ENCODE measurements at places on chromosomes 2 and 18. TPM values are rescaled to one million over a fixed set of nuclear protein-coding genes. Genes with fewer than 3 reads are reported as not detected.

GRCh38 chr18:8516371-8517250, 92.6 kb upstream of the RAB12 start:
- DNase-seq = no peak

The CYP26B1 gene
- 2.1 TPM for total RNA-seq

DNA sequence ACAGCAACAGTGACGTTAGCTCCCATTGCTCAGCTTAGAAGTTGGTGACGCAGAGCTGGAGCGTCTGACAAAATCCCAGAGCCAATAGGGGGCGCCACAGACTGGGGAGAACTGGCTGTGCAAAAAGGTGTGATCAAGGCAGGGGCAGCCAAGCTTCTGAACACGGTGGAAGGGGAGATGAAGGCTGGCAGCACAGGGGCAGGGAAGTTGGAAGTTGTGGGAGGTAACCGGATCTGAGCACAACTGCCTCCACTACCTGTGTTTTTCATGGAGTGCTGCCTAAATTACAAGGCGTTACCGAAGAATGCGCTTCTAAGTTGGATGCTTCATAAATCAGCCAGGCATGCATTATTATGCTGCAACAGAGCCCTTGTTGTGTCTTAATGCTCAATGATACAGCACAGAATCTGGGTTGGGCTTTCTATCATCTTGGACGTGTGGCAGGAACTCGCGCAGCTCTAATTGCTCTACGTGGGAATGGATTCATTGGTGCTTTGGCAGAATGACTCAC, 370.0 kb downstream of the SLC4A3 start:
- DNase-seq = peak; percentile 89

DNA sequence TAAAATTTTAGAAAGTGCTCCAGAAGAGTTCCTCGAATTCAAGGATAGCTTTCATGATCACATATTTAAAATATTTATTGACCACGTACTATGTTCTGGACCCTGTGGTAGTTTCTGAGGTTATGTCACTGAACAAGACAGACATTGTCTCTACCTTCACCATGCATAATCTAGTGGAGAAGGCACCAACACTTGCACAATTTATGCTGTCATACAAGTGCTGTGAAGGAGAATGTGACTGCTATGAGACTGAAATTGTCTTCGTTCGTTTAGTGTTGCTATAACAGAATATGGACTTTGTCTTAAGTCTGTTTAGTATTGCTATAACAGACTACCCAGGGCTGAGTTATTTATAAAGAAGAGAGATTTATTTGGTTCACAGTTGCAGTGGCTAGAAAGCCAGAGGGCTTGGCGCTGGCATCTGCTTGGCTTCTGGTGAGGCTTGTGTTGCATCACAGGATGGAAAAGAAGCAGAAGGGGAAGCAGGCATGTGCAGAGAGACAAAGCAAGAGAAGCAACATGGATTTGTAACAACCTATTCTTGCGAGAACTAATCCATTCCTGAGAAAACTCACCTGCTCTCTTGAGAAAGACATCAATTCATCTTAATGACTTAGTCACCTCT, 50.0 kb upstream of the RFX8 start:
- no peak for DNase-seq

- no peak for DNase-seq
These were observed 376.1 kb upstream of the TMEFF2 start for GRCh38 chr2:192570788-192571187.

Measured in A673 (cell line).